ENCODE measurements at places on chromosomes 13 and 19.

DNA sequence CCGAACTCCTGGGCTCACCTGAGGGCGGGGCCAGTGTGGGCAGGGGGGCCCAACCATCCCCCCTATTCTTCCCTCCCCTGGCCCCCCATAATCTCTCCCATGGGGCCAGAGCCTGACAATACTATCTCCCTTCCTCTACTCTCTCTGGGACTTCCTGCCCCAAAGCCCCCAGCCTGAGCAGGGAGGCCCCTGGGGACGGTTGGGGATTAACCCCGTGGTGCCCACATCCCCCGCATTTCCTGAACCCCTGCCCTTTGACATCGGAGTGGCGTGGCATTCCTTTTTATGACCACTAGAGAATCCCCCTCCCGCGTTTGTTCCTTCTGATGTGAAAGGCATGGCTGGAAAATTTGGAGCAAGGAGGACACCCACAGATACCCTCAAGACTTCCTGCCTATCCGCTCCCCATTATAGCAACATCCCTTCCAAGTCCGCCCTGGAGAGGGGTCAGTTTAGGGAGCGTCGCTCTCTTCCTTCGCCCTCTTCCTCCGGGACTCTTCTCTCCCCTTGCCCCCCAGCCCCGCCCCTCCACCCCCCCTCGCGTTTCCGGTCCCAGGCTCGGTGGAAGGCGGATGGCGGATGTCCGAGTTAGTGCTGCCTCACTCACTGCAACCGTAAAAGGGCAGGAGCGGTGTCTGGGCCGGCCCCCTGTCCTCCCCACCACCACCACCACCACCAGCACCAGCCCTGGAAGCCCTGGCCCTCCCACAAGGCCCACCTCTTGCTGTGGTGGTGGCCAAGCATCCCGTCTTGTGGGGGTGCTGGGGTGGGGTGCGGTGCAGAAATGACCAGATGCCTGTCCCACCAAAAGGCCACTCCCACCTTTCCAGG lies 1.8 kb downstream of the VASP start:
- peak; percentile 84 for DNase-seq

DNA sequence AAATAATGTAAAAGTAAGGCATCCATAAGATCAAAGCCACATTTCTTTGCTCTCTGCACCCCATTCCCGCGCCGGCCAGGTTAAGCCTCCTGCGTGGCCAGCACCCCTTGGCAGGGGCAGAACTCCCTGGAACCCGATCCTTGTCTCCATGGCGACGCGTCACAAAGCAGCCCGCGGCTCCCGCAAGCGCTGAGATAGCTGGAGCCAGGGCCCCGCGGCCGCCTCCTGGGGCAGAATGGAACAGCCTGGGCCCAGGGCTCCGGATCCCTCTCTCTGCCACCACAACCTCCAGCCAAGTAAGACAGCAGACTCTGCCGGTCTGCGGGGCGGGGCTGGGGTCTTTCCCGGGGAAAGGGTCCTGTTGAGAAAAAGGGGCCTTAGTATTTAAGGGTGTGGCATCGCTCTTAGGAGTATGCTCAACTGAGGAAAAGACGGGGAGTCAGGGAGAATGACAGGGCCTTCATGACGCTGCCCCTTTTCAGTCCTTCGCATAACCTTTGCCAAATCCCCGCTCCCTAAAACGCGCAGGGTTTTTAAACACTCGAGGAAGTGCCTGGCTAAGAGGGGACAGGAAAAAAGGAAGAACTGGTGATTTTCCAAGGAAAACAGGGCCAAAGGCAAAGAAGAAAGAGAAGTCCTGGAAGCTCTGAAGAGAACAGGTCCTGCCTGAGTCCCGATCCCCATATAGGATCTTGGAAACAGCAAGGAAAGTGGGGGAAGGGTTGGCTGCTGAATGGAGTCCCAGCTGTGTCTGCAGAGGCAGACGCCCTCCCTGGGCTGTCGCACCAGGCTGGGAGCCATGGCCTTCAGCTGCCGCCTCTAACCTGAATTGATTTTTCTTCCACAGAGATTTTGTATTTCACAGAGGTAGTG lies at the start of gene TEX26:
Gene TEX26 (plus strand): TSS at position 176 of the 873 bp plus-strand sequence. CDS start 60 bp downstream, at position 236.
- no peak for DNase-seq

GRCh38 chr19:40493778-40494177 lies 27.0 kb downstream of the SPTBN4 start:
- no peak for DNase-seq

- DNase-seq: no peak
These were observed 18.0 kb upstream of the RFXAP start for GRCh38 chr13:36801035-36801434.

- DNase-seq: no peak
These were observed 264.4 kb downstream of the DCLK1 start for GRCh38 chr13:35866801-35867200.

GRCh38 chr13:50161052-50161451 lies 145.8 kb downstream of the KCNRG start:
- DNase-seq: no peak

DNA sequence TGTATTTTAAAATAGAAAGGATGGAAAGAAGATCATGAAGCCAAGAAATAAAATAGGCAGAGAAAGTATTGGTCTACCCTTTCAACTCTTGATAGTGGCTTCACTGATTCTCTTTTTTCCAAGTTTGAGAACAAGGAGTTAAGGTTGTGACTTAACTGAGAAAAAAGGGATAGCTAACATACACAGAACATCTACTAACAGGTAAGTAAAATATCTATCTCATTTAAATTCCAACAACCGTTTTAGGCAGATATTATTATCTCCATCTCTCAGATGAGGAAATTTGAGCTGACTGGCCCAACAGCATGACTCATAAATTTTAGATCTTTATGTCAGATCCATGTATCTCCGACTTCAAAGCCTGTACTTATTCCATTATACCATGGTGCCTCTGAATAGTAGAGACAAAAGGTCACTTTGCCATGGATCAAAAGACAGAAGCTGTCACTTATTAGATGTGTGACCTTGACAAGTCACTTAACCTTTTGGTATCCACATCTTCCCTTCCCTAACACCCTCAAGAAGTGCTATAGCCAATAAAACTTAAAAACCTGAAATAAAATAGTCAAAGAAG lies 152.1 kb downstream of the DACH1 start:
- DNase-seq: no peak

DNA sequence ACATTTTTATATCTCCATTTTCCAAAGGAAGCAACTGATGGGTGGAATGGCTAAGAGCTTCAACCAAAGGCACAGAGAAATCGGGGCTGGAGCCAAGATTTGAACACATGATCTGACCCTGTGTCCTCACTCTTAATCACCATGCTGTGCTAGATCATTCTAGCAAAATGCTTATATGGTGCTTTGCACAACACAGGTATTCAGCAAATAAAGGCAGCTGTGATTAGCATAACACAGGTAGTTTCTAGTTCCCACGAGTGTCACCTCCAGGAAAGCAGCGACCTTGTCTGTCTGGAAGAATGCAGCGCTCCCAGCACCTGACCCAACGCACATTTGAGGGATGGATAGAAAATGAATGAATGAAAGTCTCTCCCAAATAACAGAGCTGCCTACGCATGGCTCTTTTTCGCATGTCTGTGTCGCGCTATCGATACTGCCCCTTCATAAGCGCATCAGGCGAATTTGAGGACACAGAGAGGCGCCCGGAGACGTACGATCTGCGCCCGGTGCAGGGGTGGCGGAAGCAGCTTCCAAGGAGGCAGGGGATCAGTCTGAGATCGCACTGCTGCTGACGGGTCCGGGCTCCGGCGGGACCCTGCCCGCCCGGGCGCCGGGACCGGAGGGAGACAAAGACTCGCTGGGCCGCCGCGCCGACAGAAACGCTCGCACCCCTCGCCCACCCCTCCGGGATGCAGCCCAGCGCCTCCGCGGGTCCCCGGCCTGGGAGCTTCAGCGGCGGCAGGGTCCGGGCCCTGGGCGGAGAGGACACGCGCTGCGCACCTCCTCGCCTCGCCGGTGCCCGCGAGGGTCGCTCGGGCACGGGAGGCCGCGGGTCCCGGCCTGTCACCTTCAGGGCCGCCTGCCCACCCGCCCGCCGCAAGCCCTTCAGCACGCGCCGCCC lies 609 bp downstream of the EPS15L1 start:
- DNase-seq: no peak

DNA sequence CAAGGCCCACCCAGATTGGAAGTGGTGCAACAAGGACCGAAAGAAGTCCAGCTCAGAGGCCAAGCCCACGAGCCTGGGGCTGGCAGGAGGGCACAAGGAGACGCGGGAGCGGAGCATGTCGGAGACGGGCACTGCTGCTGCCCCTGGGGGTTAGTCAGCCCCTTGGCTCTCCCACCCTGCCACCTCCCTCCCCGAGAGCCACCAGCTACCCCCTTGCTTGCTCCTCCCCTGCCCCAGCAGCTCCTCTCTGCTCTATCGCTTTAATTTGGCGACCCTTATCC lies 14.2 kb upstream of the PRR19 start:
- DNase-seq: no peak

- no peak for DNase-seq
These were observed 76.5 kb upstream of the RNF113B start for GRCh38 chr13:98253526-98253925.

DNA sequence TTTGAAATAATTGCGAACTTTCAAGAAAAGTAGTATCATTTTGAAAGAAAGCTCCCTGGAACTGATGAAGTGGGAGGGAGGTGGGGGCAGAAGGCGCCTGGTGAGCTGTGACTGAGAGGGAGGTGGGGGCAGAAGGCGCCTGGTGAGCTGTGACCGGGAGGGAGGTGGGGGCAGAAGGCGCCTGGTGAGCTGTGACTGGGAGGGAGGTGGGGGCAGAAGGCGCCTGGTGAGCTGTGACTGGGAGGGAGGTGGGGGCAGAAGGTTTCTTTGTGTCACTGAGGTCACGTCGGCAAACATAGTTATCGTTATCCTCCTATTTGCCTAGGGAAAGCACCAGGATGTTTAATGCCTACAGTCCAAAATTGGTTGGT lies 24.2 kb downstream of the C2CD4C start:
- no peak for DNase-seq

DNA sequence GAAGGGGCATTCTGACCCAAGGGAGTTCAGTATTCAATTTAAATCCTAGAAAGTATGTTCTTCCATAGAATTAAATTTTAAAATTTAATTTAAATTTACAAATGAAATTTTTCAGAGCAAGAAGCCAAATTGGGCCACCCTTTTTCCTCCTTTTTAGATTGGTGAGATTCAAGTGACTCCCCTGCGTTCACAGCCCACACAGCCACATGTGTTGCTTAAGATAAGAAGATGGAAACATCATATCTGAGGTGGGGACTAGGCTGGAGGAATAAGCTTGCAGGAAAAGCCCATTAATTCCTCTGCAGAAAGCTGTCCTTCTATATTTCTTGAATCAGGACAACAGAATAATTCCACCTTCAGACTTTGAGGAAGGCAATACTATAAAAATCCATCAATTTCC lies 392.7 kb upstream of the ZNF507 start:
- no peak for DNase-seq

DNA sequence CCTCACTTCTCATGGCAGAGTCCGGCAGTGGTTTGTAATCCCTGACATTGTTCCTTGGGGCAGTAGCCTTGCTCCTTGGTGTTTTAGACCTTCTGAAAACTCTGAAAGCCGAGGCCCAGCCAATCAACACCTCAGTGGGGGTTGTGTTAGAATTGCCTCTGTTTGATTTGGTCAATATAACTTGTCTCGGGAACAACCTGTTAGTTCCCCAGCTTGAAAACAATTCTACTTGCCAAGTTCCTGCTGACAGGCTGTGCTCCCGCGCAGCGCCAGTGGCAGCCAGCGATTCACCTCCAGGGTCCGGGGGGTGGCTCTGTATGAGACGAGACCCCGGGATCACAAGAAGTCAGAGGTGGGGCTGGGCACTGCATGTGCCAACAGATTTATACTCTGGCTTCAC lies 81.4 kb upstream of the MEDAG start:
- no peak for DNase-seq

GRCh38 chr19:58401840-58402421 lies 6.5 kb downstream of the RNF225 start:
- DNase-seq: no peak

GRCh38 chr13:79749984-79750551 lies 269.1 kb downstream of the NDFIP2 start:
- no peak for DNase-seq

GRCh38 chr13:100540621-100541020 lies 48.0 kb downstream of the GGACT start:
- no peak for DNase-seq

GRCh38 chr13:96751089-96751488 lies 243.2 kb downstream of the OXGR1 start:
- DNase-seq: no peak

GRCh38 chr19:29129148-29129547 lies 83.8 kb downstream of the UQCRFS1 start:
- no peak for DNase-seq

GRCh38 chr13:85108356-85108755 lies 690.9 kb downstream of the SLITRK6 start:
- DNase-seq: no peak

GRCh38 chr13:99066219-99066618 lies 88.4 kb upstream of the DOCK9 start:
- no peak for DNase-seq

DNA sequence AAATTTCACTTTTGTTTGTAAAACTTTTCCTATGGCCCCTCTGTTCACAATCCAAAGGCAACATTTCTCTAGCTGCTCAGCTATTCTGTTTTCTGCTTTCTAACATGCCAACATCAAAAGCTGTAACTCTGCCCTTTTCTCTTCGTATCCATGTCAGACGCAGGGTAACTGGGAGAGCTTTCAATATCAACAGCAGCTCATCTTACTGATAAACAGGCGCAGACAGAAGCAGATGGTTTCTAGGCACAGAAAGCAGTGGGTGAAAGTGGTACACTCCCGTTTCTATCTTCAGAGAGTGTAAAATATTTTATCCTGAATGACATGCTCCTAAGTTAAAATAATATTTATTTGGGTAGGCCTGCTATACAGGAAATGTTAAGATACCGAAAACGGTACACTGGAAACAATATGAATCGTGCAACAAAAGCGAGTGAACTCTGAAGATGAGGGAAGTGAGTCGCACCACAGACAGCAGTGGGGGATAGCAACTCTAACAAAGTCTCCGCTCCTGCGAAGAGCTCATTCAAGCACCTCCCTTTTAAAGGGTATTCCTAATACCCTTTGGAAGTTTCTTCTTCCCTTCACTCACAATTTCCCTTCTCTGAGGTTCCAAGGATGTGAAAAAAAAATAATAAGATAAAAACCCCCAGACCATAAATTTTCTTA lies 798.3 kb downstream of the GPC5 start:
- no peak for DNase-seq

GRCh38 chr13:21171420-21171819 lies 4.9 kb downstream of the SKA3 start:
- DNase-seq: no peak

DNA sequence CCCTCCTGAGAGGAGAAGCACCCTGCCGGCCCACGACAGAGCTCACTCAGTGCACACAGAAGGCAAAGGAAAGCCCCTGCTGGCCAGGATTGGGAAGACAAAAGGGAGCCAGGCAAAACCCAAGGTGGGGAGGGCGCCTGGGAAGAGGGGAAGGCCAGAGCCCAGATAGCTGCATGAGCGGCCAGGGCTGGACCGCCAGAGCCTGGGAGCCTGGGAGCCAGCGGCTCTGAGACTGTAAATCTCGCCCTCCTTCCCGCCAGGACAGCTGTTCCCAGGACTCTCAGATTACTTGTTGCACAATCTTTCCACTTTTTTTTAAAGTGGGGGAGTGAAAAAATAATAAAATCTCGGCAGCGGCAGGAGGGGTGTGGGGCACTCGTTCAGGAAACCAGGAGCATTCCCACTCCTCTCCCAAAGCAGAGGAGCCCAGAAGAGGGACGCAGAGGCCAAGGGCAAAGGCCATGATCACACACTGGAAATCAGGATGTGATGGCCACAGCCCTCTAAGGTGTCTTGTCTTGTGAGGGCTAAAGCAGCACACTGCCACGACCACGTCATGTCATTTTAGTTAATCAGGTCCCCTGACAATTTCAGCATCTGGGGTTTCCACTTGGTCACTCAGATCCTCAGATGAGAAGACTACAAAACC lies 19.6 kb upstream of the EPHX3 start:
- no peak for DNase-seq

- DNase-seq: no peak
These were observed 29.7 kb downstream of the MLLT1 start for GRCh38 chr19:6250024-6250615.

Measured in inflammatory macrophage treated with lipopolysaccharide for 1 hour (primary cell).